Gastrocnemius medialis (tissue), 4 donors: ENCODE measurements at places on chromosomes 2 and 18.

GRCh38 chr2:240021488-240022104 lies 3.5 kb downstream of the NDUFA10 start:
- no peak for DNase-seq
- no peaks in the 10 kb centered on the region for H3K27me3 ChIP-seq
- no peak overlapping the region for H3K4me3 ChIP-seq

- no peak for DNase-seq
- H3K27me3 ChIP-seq: no peaks in the 10 kb centered on the region
- H3K4me1 ChIP-seq: peaks cover 30% of the 10 kb centered on the region
- no peaks in the 10 kb centered on the region for H3K36me3 ChIP-seq
- H3K4me3 ChIP-seq: no peak overlapping the region
Observed at GRCh38 chr18:3458378-3458777, 8.4 kb downstream of the TGIF1 start.

DNA sequence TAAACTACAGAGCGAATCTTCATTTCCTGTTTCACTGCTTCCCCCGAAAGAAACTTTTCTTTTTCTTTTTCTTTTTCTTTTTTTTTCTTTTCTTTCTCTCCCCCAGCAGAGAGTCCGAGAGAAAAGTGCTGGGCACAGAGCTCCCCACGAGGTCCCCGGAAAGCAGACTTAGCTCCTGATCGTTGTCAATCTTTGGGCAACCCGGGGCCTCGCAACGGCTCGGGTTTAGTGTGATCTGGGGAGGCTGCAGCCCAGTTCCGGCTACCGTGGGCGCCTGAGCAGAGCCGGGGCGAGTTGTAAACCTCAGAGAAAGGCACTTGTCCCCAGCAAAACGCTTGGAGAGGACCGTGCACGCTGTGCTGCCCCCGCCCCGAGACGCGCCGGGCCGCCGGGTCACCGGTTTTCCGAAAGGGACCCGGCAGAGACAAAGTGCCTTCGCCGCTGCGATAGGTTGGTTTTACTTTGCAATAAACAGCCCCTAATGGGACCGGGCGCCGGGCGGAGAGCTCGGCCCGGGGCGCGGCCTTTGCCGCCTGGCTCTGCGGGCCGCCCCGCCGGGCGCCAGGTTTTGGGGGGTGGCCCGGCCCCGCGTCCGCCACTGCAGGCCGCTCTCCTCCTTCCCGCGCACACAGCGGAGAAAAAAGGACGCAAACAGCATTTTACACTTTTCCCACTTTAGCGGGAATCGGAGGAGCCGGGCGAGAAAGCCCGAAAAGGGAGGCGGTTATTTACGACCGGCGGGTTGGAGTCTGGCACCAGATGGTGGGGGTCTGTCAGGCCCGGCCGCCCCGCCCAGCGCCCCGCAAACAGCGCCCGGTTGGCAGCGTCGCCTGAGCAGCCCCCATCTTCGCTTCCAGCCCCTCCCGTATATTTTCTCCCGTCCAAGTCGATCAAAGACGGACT lies 136.0 kb downstream of the INSIG2 start:
- H3K27ac ChIP-seq: peak overlapping the region; percentile 92
- peak; percentile 24 for DNase-seq
- peak overlapping the region; percentile 67 for H3K4me3 ChIP-seq
- peaks cover 5% of the 10 kb centered on the region for H3K27me3 ChIP-seq
- H3K36me3 ChIP-seq: no peaks in the 10 kb centered on the region

DNA sequence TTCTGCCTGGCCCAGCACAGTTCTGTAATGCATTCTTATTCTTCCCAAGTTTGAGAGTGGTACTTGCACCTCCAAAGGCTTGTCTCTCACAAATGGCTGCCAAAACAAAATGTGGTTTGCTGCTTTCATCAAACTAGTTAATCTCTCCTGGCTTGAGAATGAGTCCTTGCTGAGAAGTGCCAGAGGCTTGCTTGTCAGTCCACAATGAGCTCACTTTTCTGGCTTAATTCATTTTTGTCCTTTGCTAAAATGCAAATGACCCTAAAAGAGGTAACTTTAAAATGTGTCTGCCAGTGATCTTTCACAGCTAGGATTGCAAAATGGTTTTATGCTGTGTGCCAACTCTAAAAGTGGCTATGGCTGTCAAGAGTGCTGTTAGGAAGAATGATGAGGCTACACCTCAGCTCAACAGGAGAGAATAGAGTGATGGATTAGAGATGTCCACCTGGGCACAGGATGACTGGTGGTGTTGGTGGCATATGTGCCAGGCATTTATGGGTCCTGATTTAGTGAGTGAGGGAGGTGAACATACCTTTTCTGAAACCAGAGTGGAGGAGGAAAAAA lies 291.2 kb upstream of the HNMT start:
- H3K27me3 ChIP-seq: no peaks in the 10 kb centered on the region
- no peak for DNase-seq
- H3K4me3 ChIP-seq: no peak overlapping the region
- no peak overlapping the region for H3K27ac ChIP-seq
- no peaks in the 10 kb centered on the region for H3K36me3 ChIP-seq

DNA sequence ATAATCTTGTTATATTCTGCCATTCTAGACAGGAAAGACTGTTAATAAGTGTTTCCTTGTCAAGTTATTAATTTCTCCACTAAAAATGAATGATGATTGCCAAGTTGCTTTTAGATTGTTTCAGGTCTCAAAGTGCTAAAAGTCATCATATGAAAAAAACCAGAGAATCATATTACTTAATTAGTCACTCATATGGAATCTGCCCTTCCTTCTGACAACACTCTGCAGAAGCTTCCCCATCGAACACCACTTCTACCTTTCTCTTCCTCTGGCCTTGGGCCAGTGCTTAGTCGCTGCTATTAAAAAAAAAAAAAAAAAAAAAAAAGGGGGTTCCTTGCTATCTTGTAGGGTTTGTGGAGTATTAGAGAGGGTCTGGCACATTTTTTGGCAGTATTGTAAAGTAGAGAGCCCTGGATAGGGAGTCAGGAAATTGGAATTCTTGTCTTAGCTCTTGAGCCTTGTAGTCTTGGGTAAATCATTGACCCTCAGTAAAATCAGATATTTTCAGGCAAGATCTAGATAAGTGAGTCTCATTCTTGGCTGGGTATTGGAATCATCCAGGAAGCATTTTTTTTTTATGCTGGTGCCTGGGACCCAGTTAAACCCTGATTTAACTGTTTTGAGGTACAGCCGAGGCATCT lies 141.7 kb upstream of the CCDC68 start:
- no peak for DNase-seq
- no peak overlapping the region for H3K27ac ChIP-seq
- H3K36me3 ChIP-seq: no peaks in the 10 kb centered on the region
- no peaks in the 10 kb centered on the region for H3K4me1 ChIP-seq

DNA sequence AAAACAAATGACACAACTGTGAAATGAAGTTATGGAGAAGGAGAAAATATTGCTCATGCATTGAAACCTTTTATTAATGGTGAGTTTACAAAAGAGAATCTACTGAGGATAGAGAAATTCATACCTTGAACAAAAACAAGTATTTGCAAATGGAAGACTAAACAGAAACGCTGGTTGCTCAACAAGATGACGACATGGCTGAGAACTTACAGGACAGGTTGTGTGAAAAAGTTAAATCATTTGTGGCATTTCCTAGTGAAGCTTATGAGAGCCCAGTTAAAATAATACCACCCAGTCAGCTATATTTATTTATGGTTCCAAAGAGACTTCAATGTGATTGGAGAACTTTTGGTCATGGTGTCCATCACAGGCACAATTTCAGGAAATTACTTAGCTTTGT lies 148.6 kb upstream of the PKDCC start:
- no peaks in the 10 kb centered on the region for H3K36me3 ChIP-seq
- H3K27ac ChIP-seq: no peak overlapping the region
- H3K4me1 ChIP-seq: no peaks in the 10 kb centered on the region
- no peak for DNase-seq

GRCh38 chr18:3111523-3112240 lies 98.7 kb upstream of the LPIN2 start:
- H3K4me1 ChIP-seq: no peaks in the 10 kb centered on the region
- H3K27ac ChIP-seq: no peak overlapping the region
- peaks cover 36% of the 10 kb centered on the region for H3K36me3 ChIP-seq
- no peak for DNase-seq

DNA sequence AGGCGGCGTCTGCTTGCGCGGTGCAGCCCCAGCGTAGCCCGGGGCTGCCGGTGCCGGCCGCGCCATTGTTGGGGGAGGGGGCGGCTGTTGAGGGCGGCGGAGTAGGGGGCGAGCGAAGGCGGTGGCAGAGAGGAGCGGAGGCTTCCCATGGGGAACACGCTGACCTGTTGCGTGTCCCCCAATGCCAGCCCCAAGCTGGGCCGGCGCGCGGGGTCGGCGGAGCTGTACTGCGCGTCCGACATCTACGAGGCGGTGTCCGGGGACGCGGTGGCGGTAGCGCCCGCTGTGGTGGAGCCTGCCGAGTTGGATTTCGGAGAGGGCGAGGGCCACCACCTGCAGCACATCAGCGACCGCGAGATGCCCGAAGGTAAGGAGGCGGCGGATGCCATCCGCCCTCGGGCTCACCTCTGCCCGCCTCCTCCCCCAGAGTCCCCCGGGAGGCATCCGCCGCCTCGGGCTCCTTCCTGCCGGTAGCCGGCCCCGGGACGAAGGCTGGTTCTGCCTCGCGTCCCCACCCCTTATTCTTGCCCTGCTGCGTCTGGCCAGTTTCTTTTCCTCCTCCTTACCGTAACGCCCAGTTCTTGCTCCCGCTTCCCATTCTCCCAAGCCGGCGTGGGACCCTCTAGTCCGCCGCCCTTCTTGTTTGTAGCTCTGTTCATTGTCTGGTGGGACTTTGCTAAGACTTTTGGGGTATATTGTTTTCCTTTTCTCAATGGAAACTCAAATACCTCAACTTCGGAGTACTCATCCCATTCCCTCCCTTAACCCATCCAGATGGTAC lies 500 bp downstream of the CCNYL1 start:
- peak; percentile 7 for DNase-seq
- H3K4me1 ChIP-seq: peaks cover 19% of the 10 kb centered on the region
- H3K4me3 ChIP-seq: peak overlapping the region; percentile 91
- H3K36me3 ChIP-seq: no peaks in the 10 kb centered on the region
- H3K27me3 ChIP-seq: no peaks in the 10 kb centered on the region

DNA sequence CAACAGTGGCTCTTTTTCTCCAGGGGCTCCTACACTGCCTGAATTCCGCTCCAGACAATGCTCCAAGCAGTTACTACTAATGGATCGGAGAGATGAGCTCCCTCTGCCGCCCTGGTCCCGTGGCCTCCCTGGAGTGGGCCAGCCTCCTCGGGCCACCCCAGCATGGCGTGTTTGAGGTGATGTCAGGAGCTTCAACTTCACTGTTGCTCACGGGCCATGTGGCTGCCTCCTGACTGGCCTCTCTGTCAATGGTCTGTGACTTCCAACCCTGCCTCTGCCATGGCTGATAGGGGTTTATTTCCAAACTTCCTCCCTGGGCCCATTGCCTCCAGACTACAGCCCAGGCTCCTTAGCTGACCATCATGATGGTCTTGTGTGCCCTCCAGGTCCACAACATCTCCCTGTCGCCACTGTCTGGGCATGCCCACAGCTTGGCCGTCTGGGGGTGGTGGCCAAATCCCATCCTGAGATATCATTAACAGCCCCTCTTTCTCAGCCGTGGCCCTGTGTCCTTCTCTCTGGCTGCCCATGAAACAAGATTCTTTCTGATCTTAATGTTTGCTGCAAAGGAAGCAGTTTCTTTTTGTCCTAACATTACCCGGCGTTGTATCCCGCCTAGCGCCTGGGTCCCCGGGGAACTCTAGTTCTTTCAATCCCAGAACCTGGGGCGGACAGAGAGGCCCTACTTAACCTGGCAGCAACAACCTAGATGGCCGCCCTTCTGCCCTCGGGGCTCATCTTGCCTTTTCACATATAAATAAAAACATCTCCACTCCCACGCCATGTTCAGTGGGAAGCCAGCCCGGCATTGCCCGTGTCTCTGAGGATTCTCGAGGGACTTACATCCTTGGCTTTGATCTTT lies 38.1 kb downstream of the ATOH8 start:
- peak overlapping the region; percentile 16 for H3K27ac ChIP-seq
- no peaks in the 10 kb centered on the region for H3K27me3 ChIP-seq
- peaks cover 50% of the 10 kb centered on the region for H3K4me1 ChIP-seq
- no peak overlapping the region for H3K4me3 ChIP-seq
- no peak for DNase-seq

GRCh38 chr2:32289165-32289999 lies 11.7 kb downstream of the YIPF4 start:
- DNase-seq: no peak
- no peak overlapping the region for H3K27ac ChIP-seq

GRCh38 chr2:161146996-161147395 lies 13.2 kb upstream of the TANK start:
- no peak for DNase-seq
- H3K4me3 ChIP-seq: no peak overlapping the region
- no peaks in the 10 kb centered on the region for H3K36me3 ChIP-seq

GRCh38 chr2:235909358-235909757 lies 258.8 kb downstream of the GBX2 start:
- DNase-seq: no peak
- H3K36me3 ChIP-seq: no peaks in the 10 kb centered on the region
- H3K27me3 ChIP-seq: no peaks in the 10 kb centered on the region
- no peak overlapping the region for H3K4me3 ChIP-seq
- H3K27ac ChIP-seq: no peak overlapping the region
- no peaks in the 10 kb centered on the region for H3K4me1 ChIP-seq

GRCh38 chr2:70964596-70965386 lies 13.6 kb upstream of the ANKRD53 start:
- no peak overlapping the region for H3K27ac ChIP-seq
- peak overlapping the region; percentile 52 for H3K4me3 ChIP-seq
- no peaks in the 10 kb centered on the region for H3K4me1 ChIP-seq
- DNase-seq: peak; percentile 23
- peaks cover 22% of the 10 kb centered on the region for H3K27me3 ChIP-seq
- H3K36me3 ChIP-seq: no peaks in the 10 kb centered on the region

DNA sequence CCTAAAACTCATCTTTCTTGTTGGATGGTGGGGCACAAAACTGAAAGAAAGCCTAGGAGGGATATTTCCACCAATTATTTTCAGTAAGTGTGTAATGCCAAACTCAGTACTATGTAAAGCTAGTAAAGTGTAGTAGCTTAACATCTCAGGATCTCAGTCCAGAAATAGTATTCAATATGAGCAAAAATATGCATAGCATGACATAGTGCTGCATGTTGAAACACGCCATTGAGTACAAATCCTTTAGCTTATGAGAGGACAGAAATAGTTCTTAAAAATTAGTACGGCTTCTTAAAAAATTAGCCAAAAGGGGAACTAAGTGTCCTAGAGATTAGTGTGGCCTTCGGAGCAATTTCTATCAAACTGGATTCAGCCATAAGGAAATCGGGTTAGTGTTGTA lies 21.7 kb upstream of the ATL2 start:
- H3K4me3 ChIP-seq: no peak overlapping the region
- no peak for DNase-seq
- no peaks in the 10 kb centered on the region for H3K36me3 ChIP-seq
- no peak overlapping the region for H3K27ac ChIP-seq
